ENCODE measurements at places on chromosomes 6 and 20.

GRCh38 chr20:20915844-20916243 lies 190.3 kb downstream of the LINC00237 start:
- DNase-seq: no peak

- no peak for DNase-seq
These were observed 445.2 kb upstream of the ID4 start for GRCh38 chr6:19391926-19392325.

DNA sequence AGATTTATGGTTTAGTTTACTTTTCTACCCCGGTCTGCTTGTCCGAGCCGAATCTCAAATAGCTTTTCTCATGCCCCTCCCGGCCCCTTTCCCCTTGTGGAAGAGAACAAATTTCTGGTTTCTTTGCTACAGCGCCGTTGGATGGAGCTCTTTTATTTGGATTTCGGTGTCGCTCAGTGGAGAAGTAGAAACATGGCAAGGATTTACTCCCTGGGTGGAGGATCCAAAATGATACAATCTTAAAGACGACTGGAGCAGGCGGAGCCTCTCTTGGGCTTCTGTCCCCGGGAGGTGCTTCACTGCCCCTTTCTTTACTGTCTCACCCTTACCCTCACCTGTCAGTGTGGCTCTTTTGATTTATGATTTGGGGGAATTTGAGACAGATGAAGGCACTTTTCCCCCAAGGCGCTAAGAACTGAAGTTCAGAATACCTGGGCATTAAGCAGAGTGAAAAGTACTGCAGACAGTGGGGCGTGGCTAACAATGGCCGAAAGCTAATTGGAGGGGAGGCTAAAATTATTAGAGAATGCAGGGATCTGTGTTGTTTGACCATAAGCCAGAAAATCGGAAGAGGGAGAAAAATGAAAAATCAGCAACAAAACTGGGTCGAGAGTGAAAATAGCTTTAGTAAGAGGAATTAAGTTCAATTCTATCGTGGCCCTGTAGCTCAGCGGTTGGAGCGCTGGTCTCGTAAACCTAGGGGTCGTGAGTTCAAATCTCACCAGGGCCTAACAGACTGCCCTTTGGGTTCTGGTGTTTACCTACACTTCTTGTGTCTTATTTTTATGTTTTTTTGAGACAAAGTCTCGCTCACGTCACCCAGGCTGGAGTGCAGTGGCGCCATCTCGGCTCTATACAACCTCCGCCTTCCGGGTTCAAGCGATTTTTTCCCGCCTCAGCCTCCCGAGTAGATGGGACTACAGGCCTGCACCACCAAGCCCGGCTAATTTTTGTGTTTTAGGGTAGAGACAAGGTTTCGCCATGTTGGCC lies 145.1 kb upstream of the ZNF184 start:
- no peak for DNase-seq

- DNase-seq: no peak
These were observed 33.3 kb upstream of the TGM2 start for GRCh38 chr20:38198238-38198861.

GRCh38 chr20:59469267-59470252 lies 134.8 kb upstream of the PHACTR3 start:
- DNase-seq: no peak

- peak; percentile 45 for DNase-seq
These were observed at the start of gene CDC40 for GRCh38 chr6:110180228-110181008. TSS of gene CDC40 (plus strand) at chr6:110180427. CDS start at chr6:110180445, 18 bp downstream.

DNA sequence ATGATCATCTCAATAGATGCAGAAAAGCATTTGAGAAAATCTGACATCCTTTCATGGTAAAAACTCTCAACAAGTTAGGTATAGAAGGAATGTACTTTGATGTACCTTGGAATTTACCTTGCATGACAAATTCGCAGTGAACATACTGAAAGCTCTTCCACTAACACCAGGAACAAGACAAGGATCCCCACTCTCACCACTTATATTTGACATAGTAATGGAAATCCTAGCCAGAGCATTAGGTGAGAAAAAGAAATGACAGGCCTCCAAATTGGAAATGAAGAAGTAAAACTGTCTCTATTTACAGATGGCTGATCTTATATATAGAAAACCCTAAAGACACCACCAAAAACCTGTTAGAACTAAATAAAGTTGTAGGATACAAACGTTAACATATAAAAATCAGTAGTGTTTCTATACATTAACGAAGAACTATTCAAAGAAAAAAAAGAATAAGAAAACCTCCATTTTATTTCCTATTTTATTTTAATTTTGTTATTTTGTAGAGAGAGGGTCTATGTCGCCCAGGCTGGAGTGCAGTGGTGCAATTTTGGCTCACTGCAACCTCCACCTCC lies 26.9 kb downstream of the PCNA start:
- DNase-seq: no peak

- DNase-seq: no peak
These were observed 5.2 kb upstream of the GOPC start for GRCh38 chr6:117607511-117607910.

GRCh38 chr20:57435498-57436222 lies 44.5 kb downstream of the RBM38 start:
- peak; percentile 27 for DNase-seq

- DNase-seq: no peak
These were observed 218.8 kb upstream of the PREP start for GRCh38 chr6:105621564-105622175.

- DNase-seq: no peak
These were observed 110.5 kb downstream of the HAO1 start for GRCh38 chr20:7829776-7830175.

- no peak for DNase-seq
These were observed 105.0 kb upstream of the SYNCRIP start for GRCh38 chr6:85747666-85748065.

DNA sequence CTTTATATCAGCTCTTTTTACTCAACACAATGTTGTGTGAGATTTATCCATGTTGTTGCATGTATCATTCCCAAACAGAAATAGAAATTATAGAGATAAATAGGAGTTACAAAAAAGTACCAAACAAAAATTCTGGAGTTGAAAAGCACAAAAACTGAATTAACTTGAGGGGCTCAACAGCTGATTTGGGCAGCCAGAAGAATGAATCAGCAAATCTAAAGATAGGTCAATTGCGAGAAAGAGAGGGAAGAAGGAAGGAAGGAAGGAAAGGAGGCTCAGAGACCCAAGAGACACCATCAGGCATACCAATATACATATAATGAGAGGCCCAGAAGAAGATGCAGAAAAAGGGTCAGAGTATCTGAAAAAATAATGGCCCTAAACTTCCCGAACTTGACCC lies 98.9 kb downstream of the ATG5 start:
- DNase-seq: no peak

GRCh38 chr20:53828682-53829254 lies 235.1 kb upstream of the ZNF217 start:
- DNase-seq: no peak

DNA sequence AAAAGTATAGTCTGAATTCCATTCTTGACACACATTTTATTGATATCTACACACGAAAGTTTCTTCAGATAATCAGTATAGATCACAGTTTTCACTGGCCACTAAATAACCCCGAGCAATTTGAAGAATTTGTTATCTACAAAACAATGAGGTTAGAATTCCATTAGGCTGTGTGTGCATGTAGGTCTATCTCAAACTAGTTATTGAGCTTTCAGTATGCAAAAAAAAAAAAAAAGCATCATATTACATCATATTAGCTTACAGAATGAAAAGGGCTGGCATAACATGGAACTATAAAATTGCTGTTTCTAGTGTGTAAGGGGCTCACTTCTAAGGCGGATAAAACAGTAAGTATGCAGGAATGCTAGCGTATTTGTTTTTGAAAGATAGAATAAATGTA lies 59.5 kb upstream of the ADGRG6 start:
- DNase-seq: no peak

GRCh38 chr6:29653452-29654038 lies 3.3 kb upstream of the MOG start:
- DNase-seq: peak; percentile 21

DNA sequence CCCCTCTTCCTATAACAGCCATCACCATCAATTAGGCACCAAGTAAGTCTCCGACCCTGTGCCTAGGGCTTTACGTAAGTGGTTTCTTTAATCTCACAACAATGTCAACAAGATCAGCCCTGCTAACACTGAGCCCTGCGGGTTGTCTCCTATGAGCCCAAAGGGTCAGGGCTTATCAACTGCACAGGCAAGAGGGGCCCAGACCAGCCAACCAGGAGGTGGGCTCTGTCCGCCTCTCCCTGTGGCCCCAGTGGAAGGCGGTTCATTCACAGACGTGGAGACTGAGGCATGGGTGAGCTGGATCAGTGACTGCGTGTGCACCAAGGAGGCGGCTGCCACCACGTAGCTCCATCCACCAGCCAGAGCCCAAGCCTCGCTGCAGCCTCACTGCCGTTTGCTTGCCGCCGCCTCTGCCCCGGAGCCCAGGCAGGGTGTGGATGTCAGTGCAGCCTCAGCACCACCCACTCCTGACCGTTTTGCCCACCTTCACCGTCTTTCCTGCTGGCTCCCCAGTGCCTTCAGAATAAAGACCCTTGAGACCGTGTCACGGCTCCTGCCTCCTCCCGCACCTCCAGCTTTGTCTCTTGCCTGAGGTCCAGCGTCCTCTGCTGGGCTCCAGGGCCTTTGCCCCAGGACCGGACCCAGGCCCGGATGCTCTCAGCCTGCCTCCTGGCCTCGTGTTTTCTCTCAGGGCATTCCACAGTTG lies 78.7 kb downstream of the DLL1 start:
- DNase-seq: no peak

GRCh38 chr20:33709905-33710541 lies 10.1 kb downstream of the PXMP4 start:
- DNase-seq: no peak

DNA sequence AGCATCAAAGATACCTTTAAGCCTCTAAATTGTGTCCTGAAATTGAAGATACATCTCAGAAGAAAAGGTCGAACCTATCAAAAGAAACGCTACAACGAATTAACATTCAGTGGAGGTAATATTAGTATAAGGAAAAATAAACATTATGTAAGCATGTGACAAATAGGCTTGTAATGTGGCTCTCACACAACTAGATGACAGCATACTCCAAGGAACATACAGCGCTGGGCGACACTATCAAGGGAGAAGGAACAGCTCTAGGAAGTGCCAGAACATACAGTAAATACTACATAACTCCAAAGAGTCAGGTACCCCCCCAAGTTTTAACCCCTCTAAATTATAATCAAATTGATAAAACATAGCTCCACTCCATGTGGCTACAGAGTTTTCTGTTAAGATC lies 103.5 kb downstream of the LAMP5 start:
- no peak for DNase-seq

GRCh38 chr6:169898788-169899480 lies 147.5 kb downstream of the ERMARD start:
- no peak for DNase-seq

DNA sequence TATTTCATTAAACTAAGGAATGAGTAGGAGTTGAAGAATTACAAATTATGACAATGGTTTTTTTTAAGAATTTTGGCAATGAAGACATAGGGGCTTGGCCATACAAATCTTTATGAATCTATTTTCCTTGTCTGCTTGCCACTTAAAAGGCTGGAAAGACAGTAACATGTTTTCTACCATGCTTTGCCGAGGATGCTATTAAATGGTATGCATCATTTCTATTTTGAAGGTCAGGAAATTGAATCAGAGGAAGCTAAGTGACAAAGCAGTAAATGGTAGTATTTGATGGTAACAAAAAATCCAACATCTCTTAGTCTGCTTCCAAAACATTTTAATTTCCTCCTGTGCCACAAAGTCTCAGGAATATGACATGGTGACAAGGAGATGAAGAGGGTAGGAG lies 287.2 kb downstream of the RFPL4B start:
- no peak for DNase-seq

DNA sequence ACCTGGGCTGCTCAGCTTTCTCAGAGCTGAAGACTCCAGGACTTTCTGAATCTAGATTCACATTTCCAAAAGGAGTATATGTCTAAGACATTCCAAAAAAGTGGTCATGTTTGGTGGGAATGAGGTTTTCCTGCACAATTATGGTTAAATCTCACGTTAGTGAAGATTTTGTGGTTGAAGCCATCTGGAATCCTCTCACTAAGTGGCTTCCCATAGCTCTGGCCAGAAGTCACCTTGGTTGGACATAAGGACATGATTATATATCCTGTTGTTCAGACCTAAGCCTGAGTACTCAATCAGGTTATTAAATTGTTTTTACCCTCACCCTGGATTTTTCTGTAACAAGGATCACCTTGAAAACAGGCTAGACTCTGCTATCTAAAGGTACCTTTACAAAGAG lies 176.1 kb upstream of the PLN start:
- DNase-seq: no peak

GRCh38 chr6:408148-408547 lies 16.6 kb downstream of the IRF4 start:
- no peak for DNase-seq

DNA sequence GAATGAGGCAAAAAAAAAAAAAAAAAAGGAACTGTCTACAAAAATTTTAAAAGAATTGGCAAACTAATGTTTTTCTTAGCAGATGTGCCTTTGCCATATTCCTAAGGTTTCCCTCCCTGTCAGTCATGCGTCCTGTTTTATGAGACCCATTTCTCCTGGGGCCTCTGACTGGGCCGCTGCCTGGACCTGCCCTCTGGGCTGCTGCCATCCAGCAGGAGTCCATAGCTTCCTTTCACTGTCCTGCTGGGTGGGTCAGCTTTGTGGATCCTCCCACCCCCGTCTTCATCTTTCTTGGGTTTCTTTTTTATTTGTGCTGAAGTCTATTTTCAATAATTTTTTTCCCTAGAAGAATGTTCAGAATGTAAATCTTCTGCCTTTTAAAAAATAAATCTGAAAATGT lies 110.8 kb upstream of the SCP2D1 start:
- DNase-seq: no peak

DNA sequence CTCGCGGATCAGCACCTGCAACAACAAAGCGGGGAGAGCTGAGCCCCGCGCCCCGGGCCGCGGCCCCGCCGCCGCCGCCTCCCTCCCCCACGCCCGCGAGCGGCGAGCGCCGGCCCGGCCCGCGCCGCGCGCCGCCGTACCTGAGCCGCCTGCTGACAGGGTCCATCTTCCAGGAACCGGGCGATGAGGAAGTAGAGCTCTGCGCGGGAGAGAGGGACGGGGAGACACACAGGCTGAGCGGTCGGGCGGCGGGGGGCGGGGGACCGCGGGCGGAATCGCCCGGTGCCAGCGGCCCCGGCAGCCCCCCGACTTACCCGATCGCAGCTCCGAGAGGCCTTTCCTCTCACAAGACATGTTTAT lies 359 bp downstream of the PHIP start:
- DNase-seq: no peak

GRCh38 chr6:85464260-85464644 lies 14.4 kb downstream of the NT5E start:
- no peak for DNase-seq

GRCh38 chr6:138736640-138737039 lies 36.9 kb upstream of the CCDC28A start:
- DNase-seq: no peak

DNA sequence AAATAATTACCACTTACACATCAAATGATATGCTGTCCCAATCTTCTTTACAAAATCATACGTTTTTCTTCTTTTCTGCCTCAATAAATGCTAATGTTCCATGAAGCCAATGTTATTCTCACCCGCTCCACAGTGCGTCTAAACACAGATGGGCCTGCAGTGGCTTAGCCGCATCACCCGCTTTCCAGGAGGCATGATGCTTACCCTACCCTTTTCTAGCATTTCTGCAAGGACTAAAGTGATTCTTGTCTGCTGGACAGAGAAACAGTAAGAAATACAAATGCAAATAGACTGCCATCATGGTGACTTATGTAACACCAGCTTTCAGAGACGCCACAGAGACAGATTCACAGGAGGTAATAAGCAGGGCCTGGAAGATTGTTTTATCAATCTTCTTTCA lies 104.4 kb downstream of the RNASET2 start:
- DNase-seq: no peak

- DNase-seq: no peak
These were observed 10.9 kb upstream of the MRS2 start for GRCh38 chr6:24391756-24392405.

- DNase-seq: no peak
These were observed 3.8 kb downstream of the TRIM15 start for GRCh38 chr6:30167101-30167500.
